ENCODE measurements at places on chromosomes 5 and 9.
A peak's percentile ranks its signal among the peaks of the same experiment; 100 is the strongest.

GRCh38 chr9:14563902-14564624, 129.2 kb downstream of the ZDHHC21 start:
- no peak for DNase-seq

DNA sequence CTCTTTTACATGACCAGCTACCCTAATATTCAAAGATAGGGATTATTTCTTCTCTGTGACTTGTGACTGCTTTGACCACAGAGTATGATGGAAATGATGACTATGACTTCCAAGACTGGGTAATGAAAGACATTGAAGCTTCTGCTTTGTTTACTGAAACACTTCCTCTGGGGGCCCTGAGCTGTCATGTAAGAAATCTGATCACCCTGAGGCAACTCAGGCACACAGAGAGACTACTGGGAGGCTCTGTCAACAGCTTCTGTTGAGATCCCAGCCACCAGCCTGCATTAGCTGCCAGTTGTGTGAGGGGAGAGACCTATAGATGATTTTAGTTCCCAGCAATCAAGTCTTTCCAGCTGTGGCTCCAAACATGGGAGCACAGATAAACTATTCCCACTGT, 76.5 kb downstream of the KCTD16 start:
- no peak for DNase-seq

DNA sequence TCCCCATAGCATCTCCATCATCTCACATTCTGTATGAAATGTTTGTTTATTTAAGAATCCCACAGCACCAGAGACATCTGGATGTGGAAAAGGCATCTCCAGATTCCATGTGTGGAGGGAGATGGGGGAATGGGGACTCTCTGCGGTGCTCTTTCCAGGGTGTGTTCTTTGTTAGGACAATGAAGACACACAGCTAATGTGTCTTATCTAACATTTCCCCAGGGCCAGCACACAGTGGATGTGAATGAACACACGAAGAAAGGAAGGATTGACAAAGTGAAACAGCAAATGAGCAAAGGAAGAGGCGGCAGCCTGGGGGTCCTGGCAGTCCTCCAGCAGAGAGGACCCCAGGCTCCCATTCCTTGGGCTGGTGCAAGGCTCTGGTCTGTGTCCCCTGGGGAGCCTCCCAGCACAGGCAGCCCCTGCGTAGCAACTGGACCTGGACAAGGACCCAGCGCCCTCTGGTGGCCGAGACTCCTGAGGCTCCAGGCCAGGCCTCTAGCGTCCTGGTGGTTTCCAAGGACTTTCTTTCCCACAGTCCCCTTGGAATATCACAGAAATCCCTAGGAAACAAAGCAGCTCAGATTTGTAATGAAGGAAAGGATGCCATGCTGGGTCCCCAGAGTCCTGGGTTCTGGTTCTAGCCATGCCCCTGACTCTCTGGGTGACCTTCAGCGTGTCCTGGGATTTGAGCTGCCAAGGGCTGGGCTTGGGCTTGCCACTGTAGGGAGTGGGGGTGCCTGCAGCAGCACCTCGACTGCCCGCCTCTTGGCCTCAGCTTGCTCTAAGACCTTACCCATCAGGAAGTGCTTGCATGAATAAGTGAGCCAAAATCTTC, 3.5 kb upstream of the PDLIM7 start:
- DNase-seq = peak; percentile 90

GRCh38 chr5:147483961-147484707, 25.7 kb downstream of the DPYSL3 start:
- DNase-seq = no peak

- no peak for DNase-seq
These were observed 2054.2 kb downstream of the MAT2B start for GRCh38 chr5:165559645-165560044.

- DNase-seq = no peak
These were observed 7.6 kb downstream of the SPRY4 start for GRCh38 chr5:142317173-142317572.

DNA sequence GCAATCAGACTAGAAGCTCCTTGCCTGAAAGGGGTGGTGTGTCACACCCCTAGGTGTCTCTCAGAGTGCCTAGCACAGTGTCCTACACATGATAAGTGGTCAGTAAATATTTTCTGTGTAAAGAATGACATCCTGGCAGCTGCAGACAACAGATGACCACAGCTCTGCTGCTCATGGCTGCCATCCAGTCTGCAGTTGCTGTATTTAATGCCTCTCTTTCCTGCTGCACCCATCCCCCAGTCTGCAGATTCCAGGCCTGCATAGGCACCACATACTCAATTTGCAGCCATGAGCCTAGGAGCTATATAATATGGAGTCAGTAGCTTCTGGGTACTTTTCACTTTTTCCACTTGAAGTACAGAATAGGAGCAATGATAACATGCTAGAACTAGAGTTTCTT, 94.9 kb upstream of the NR4A3 start:
- DNase-seq = no peak

- DNase-seq = no peak
These were observed 31.3 kb downstream of the TMEM174 start for GRCh38 chr5:73204332-73204731.

- no peak for DNase-seq
These were observed 80.2 kb upstream of the HTR4 start for GRCh38 chr5:148734518-148734917.

- no peak for DNase-seq
These were observed 69.6 kb downstream of the GABBR2 start for GRCh38 chr9:98639133-98639532.

- DNase-seq = peak; percentile 57
These were observed 36.7 kb downstream of the SARDH start for GRCh38 chr9:133701321-133701980.

DNA sequence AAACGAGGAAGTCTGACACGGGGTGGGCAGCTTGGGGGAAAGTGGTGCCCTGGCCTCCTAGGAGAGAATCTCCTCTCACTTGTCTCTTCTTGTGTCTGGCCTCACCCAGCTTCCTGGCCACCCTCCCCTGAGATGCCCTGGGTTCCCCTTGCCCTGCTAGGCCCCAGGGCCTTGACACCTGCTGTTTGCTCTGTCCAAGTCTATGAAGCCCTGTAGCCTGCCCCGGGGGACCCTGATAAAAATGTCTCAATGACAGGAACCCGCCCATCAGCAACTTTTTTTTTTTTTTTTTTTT, 35.0 kb upstream of the SUSD3 start:
- no peak for DNase-seq

DNA sequence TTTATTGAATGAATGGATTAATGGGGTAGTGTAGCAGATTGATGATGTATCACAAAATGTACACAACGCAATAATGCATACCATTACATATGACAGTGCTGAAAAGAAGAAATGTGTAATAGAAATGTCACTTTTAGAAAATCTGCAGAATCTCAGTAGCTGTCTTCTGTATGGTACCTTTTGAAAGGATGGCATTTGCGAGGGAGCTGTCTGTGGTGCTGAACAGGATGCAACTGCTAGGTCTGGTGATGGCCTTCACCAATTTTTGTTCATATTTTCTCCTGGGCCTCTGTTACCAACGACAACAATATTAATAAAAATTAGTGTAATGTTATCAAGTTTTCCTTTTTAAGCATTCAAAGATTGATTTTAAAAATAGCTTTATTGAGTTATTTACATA, 36.2 kb upstream of the OTULIN start:
- DNase-seq = peak; percentile 57

- no peak for DNase-seq
These were observed 8.3 kb downstream of the KIF2A start for GRCh38 chr5:62314213-62314830.

DNA sequence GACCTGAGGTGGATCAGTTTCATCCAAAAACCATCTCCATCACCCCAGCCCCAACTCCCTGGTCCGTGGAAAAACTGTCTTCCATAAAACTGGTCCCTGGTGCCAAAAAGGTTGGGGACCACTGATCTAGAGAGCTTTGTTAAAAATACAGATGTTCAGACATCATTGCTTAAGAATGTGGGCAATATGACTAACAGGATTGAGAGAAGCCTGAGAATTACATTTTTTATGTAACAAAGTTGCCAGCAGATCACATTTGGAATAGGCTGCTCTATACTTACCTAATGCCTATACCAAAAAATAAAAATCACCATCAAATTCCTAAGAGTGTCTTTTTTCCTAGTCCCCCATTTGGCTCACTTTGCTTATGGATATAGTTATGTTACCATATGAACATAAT, 143.3 kb downstream of the RAPGEF6 start:
- no peak for DNase-seq

DNA sequence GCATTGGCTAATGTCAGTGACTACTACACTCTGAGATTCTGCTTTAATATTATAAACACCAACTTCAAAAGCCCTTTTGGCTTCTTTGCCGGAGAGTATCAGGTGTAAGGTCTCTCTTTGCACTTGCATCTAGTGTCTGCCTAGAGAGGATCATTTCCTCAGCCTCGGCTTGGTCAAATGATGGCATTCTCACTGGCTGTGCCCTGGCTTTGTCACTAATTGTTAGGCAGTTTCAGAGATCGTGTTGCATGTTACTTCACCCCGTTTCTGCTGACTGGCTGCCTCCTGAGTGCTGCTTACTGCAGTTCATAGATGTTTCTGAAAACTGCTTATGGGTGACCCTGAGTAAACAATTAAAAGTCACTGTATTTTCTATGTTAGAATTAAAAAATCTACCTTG, 48.8 kb downstream of the SLC1A3 start:
- DNase-seq = no peak

DNA sequence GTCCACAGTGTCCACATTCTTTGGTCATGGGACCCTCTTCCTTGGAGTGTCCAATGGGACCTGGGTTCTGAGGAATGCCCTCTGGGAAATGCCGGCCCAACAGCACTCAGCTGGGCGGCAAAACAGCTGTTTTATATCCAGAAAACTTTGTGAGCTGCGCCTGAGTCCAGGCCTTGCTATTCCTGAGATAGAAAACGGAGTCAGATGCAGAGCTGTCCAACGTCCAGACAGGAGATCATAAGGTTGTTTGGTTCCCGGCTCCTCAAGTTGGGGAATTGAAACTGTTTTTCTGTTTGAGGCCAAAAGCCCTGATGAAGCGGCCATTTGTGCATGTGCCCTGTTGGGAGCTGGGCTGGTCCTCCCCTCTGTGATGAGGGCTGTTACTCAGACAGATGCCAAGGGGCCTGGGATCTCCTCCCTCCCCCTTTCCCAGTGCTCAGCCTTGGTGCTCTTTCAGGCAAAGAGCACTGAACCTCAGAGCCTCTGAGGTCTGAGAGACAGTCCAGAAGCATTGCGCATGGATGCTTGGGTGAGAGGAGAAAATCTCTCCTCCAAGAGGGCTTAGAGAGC, 66.6 kb upstream of the GARNL3 start:
- no peak for DNase-seq

- no peak for DNase-seq
These were observed 47.6 kb downstream of the GGTA1 start for GRCh38 chr9:121452085-121452484.

GRCh38 chr9:116837018-116837989, 150.2 kb downstream of the TRIM32 start:
- no peak for DNase-seq

GRCh38 chr5:15899481-15899880, 280.1 kb downstream of the MARCHF11 start:
- no peak for DNase-seq

DNA sequence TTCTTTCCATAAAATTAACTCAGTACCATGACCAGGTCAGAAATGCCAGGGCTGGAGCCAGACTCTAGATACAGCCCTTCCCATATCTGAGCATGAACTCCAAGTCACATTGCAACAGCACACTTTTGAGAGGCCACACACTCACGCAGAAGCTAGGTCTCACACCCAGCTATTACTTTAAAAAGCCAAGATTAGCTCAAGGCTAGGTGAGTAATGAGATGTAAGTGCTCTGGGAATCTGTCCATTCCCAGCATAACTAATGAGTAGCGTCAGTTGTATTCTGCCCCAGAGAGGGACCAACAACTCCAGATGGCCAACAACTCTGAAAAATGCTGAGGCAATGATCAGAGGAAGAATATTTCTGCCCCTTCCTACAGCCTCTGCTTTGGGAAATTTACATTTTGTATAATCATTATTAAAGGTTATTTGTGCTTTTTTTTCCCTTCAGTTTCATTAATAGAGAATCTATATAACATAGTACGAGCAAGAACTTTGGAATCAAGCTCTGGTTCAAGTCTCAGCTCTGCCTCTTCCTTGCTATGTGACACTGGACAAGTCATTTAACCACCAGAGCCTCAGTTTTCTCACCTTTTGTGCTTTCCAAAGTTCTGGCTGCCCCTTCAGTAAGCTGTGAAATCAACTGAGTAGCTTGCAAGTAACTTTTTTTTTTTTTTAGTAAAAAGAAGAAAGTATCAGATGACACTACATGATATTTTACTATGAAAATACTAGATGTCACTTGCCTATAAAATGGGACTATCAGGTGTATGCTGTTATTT, 118.3 kb downstream of the NR6A1 start:
- DNase-seq = no peak

- DNase-seq = no peak
These were observed 286.2 kb downstream of the MRPS30 start for GRCh38 chr5:45094876-45095440.

DNA sequence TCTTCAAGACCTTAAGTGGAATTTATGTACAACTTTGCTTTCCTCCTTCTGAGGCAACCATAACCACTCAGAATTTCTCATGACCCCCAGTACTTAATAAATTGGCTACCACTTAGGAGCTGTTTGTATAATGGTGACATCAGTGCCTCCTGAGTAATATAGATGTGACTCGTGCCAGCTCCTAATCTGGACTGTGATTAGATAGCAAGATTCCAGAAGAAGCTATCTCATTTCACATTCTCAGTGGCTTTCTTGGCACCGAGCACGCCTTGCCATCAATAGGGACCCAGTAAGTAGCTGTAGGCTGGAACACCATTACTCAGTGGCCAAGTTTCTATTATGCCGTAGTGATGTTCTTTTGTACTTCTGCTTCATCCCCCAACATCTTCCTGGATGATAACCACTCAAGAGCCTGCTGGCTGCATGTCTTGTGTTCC, 228.8 kb downstream of the CD180 start:
- DNase-seq = no peak

- DNase-seq = no peak
These were observed 15.5 kb upstream of the MEGF9 start for GRCh38 chr9:120729791-120730241.

GRCh38 chr5:133918316-133918715, 50.1 kb downstream of the C5orf15 start:
- DNase-seq = no peak

DNA sequence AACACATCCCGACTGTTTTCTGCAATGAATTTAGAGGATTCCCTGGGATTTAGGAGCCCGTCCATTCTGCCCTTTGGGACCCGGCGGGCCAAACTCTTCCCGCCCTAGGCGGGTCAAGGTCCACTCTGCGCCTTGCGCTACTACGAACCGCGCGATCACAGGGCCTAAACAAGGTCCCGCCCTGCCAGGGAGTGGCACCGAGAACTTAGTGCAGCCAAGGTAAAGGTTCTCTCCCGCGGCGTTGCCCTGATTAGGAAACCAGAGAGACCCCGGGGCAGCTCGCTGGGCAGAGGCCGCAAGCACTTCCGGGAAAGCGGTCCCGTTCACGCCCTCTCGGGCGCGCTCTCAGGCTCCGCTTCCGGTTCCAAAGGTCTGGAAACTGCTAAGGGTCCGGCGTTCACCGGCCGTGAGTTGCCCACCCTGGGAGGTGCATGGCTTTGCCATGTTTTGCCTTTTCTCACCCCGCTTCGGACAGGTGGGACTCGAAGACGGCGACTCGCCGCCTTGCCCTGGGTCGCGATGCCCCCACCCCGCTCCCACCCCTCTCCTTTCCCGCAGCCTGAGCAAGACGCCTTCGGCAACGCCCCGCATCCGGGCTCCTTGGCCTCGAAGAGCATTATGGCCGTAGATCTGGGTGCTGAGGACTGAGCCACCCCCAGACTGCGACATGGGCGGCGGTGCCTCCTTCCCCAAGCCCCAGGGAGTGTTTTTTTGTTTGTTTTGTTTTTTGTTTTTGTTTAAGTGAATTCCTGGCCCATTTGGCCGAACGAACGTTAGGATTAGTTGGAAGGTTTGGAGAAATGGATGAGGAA, 23.4 kb downstream of the HNRNPK start:
- DNase-seq = peak; percentile 62

GRCh38 chr9:117305454-117305853, 109.4 kb downstream of the ASTN2 start:
- no peak for DNase-seq
